ENCODE measurements at places on chromosomes 2 and 18. TPM values are rescaled to one million over a fixed set of nuclear protein-coding genes. Genes with fewer than 3 reads are reported as not detected.

The SP3 gene
- 81.3 TPM for total RNA-seq

The EXOC6B gene
- total RNA-seq, result 24.6 TPM

The DNAH7 gene
- total RNA-seq, result 0.30 TPM

The GAREM2 gene
- total RNA-seq, result 1.5 TPM

The LYG2 gene
- total RNA-seq, result not detected

The SLC14A1 gene
- total RNA-seq, result 135 TPM

The MREG gene
- 2.7 TPM for total RNA-seq

The AGAP1 gene
- total RNA-seq, result 11.3 TPM

The R3HDM1 gene
- 7.1 TPM for total RNA-seq

The MALL gene
- 1.2 TPM for total RNA-seq

All from smooth muscle cell of the umbilical artery (primary cell).